NCI-H2081 treated with DMSO at 0.1 percent for 48 hours (cell line): ENCODE measurements at places on chromosomes 7 and 10.

GRCh38 chr7:122517576-122517975 lies 181.3 kb downstream of the RNF133 start:
- no peak for DNase-seq

DNA sequence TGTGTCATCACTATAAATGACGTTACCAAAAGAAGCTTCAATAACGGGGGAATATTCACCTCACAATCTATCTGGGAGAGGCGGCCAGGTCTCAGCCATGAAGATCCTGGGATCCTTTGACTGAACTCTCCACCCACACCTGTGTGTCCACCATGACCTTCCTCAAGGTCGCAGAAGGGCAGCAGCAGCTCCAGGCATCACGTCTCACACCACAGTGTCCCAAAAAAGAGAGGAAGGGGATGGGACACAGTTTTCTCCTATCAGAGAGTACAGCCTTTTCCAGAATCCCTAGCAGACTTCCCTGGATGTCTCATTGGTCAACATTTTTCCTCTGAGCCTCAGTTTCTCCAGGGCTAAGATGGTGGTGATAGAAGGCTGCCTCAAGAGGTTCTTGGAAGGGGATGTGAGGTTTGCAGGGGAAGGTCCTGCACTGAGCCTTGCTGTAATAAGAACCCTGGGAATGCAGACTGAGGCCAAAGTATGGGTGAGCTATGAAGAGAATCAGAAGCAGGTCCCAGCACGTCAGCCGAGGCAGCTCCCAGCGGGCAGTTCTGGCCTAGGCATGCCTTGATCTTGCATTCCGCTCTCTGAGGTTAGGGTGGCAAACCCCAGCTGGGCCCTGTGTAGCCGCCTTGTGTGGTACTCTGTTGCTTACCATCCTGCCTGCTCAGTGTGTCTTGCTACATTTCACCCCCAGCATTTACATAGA lies 63.8 kb downstream of the COL26A1 start:
- no peak for DNase-seq

GRCh38 chr10:123604506-123604905 lies 61.6 kb upstream of the GPR26 start:
- no peak for DNase-seq

GRCh38 chr7:137916980-137917645 lies 70.3 kb upstream of the DGKI start:
- DNase-seq: no peak

DNA sequence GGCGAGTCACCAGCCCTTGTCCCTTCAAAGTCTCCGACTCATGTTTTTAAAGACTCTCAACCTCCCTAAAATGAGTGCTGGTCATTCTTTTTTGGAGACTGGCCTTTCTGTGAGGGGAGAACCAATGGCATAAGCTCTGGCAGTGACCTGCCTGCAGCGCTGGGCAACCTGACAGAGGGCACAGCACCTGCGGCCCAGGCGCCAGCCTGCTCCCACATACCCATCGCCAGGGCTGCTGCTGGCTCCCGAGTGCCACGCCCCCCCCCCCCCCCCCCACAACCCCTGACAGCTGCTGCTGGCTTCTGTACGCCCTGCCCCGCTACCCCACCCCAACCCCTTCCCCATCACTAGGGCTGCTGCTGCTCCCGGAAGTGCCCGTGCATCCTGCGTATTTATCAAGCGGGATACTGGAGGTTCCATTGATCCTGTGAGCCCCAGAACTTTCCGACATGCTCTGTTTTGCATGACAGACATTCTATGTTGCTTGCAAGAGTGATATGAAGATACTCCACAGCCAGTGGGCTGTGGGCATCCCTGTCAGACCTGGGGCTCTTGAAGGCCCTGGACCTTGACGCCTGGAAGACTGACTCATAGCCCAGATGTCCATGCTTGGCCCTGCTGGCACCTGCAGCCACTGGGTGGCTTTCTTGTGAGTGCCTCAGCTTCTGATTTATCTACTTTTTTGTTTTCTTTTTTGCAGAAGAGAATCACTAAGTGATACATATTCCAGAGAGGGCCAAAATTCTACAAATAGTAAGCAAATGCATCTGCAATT lies 243.9 kb downstream of the ZMYND11 start:
- no peak for DNase-seq

DNA sequence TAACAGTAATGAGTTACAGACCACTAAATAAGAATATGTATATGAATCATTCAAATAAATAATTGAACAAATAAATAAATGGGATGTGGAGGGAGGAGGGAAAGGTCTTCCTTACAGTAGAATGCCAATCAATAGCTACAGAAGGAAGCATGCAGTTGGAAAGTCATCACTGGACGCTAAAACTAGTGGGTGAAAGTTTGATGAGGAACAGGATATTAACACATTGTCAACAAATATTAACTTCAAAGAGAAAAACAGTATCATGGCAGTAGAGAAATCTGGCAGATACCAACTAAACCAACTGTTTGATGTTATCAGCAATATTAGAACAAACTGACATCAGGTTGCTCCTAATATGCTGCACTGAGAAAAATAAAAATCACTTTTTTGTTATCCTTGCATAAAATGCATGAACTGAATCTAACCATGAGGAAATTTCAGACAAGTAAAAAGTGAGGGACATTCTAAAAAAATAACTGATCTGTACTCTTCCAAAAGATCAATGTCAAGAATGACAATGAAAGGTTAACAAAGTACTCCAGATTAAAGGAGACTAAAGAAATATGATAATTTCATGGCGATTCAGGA lies 94.1 kb downstream of the ZFAND4 start:
- no peak for DNase-seq

DNA sequence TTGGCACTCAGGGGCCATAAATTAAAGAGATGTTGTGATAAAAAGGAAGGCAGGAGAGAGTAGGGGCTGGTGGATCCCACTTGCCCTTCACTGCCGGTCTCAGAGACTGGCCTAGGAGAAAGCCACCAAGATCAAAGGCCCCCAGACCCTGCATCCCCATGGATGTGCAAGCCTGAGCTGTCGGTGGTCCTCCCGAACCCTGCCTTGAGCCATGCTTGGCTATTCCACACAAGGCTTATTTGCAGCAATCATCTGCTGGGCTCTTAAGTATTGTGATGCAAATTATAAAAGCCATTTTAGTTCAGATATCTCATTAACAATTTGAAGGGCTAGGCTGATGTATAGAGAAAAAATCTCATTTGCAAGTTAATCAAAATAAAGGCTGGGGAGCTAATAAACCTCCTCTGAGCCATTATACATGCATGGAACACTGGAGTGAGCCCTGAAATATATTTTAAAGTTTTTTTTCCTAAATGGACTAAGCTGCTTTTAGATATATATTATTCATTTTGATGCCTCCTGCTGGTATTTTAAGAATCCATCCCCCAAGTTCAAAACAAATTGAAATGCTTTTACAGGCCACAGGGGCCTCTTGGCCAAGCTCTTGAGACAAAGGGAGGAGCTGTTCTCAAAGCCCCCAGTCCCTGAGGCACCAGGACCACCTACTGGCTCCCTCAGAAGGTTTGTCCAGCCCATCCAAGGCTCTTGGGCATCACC lies 28.1 kb downstream of the OAT start:
- no peak for DNase-seq

- peak; percentile 46 for DNase-seq
These were observed at the start of gene PIK3AP1 for GRCh38 chr10:96720422-96721206. Gene PIK3AP1, minus strand, starts transcription at chr10:96720514. Its CDS starts 120 bp downstream, at chr10:96720394.

GRCh38 chr10:49115015-49115795 lies at the start of gene VSTM4:
Gene VSTM4, minus strand, starts transcription at chr10:49115522. Its CDS starts 37 bp downstream, at chr10:49115485.
- no peak for DNase-seq

- DNase-seq: no peak
These were observed 1.4 kb downstream of the RHEB start for GRCh38 chr7:151518105-151518946.

DNA sequence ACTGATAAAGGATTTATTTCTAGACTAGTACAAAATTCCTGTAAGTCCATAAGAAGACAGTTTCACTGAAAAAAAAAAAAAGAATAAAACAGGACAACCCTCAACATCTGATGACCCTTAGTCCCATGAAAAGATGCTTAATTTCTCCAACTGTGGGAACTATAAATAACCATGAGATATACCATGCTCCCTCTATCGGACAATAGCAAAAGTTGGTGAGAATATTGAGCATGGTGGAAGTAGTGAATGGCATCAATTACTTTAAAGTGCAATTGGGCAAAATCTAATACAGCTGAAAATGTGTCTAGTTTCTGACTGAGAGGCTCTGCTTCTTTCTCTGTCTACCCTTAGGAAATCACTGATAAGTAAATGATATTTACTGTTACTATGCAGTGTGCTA lies 348.8 kb downstream of the SUGCT start:
- no peak for DNase-seq

- DNase-seq: no peak
These were observed 93.7 kb downstream of the MDFIC start for GRCh38 chr7:115015619-115016018.

DNA sequence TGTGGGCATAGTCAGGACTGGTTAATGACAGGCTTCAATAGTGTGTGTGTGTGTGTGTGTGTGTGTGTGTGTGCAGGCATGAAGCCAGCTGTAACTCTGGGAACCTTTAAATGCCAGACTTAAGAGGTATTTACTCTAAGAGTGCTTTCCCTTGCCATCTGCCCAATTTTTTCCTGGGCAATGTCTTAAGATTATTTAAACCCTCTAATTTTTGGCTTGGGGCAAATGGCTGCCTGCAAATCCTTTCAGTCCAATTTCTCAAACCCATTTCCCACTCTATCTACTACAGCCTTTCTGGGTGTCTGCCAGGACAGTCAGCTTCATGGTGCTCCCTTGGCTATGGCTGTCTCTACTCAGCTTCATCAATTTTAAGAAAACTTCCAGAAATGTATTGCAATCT lies 62.6 kb upstream of the C1GALT1 start:
- DNase-seq: no peak

DNA sequence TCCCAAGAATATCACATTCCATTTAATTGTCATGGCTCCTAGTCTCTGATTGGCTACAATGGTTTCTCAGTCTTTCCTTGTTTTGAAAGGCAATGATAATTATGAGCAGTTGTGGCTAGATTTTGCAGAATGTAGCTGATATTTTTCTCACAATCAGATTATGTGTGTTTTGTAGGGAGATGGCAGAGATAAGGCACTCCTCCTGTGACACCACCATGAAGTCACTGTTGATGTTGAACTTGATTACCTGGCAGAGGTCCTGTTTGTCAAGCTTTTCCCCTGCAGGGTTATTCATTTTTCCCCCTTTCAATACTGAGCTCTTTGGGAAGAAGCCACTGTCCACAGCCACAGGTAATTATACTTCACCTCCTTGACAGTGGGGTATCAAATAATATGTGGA lies 602.9 kb upstream of the PFKP start:
- DNase-seq: no peak

GRCh38 chr10:16182144-16182543 lies 254.7 kb upstream of the PTER start:
- no peak for DNase-seq

DNA sequence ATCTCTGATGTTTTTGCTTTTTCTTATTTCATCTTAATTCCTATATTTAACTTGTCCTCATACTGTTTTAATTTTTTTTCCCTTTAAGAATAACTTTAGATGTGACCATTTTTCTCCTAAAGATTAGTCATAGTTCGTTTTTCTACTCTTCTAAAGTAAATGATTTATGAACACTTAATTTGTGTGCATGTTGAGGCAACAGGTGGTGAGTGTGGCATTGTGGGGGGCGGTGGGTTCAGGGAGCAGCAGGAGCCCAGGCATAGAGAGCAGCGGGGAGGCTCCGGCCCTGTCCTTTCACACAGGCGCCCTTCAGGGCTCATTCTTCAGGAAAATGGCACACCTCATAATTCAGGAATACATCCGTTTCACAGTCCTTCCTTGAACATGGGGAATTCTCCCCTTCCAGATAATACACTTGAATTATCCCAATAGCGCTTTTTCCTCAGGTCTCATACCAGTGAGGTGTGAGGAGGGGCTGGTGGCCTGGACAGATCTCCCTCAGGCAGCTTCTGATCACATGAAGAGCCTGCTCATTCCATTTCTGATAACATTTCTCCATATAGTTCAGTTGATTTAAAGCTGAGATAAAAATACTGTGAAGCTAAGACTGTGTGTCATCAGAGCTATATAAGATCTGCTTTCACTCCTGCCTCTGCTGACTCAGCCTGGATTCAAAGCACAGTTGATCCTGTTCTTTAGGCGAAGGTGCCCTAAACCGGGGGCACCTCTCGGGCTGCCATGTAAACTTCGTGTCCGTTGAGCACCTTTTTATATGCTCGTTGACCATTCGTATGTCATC lies 40.2 kb downstream of the CUL1 start:
- no peak for DNase-seq

DNA sequence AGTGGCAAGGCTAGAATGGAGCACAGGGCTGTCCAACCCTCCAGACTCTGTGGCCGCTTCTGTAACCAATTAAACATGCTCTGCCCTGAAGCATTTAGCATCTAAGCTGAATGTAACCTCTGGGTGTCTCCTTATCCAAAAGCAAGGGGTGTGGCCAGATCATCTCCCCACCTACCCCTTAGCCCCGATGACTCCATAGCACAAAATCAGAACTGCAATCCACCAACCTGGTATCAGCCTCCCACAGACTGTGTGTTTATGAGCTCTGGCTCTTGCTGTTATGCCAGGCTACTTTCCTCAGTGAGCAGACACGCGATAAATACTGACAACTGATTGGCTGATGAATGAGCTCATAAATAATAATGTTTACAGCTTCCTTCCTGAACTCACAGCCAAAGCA lies 3.2 kb downstream of the FRMD4A start:
- no peak for DNase-seq

DNA sequence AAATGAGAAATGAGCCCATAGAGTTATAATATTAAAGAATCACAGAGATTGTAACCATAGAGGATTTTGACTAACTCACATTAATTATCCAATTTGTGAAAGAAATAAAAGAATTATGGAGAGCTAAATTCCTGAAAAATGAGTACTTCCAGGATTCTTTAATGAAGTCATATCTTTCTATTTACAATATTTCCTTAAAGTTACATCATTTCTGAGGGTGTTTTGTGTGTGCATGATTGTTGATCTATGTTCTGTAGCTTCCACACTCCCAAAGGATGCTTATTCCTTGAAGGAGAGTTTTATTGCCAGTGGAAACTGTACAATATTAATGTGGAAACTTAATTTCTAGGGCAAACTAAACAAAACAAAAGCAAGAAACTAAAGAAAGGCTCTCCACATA lies 299.6 kb downstream of the MDFIC start:
- DNase-seq: no peak

GRCh38 chr10:68668972-68669371 lies 52.1 kb upstream of the CCAR1 start:
- no peak for DNase-seq

DNA sequence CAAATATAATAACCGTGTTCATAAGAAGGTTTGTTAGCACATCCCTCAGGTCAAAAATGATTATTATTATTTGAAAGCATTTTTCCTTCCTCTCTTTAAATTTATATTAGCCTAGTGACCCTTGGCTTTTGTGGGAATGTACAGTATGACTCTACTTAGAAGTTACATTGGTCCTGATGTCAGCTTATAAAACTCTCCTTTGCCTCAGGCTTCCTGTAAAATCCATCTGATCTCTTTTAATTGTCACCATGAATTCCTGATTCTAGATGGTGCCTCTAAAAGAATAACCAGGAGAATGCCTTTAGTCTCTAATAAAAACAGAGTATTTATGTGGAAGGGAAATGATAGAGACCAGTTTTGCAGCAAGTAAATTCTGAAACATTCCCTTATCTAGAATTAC lies 1134.4 kb downstream of the XPNPEP1 start:
- DNase-seq: no peak

GRCh38 chr7:36870625-36871354 lies 146.5 kb upstream of the AOAH start:
- no peak for DNase-seq

GRCh38 chr10:95425592-95426465 lies 135.0 kb upstream of the PDLIM1 start:
- DNase-seq: no peak
